ENCODE measurements at places on chromosomes 5 and 9. TPM values are rescaled to one million over a fixed set of nuclear protein-coding genes. Genes with fewer than 3 reads are reported as not detected.
A peak's percentile ranks its signal among the peaks of the same experiment; 100 is the strongest.

FNBP1 gene
- 191 TPM for total RNA-seq

CDH6 gene
- not detected for total RNA-seq

- H3K36me3 ChIP-seq, result no peaks in the 10 kb centered on the region
- no peak overlapping the region for H3K27ac ChIP-seq
- peak; percentile 32 for DNase-seq
- peaks cover 9% of the 10 kb centered on the region for H3K4me1 ChIP-seq
- peak overlapping the region; percentile 86 for H3K4me3 ChIP-seq
These were observed 160.0 kb downstream of the RMI1 start for GRCh38 chr9:84140535-84141101.

DNA sequence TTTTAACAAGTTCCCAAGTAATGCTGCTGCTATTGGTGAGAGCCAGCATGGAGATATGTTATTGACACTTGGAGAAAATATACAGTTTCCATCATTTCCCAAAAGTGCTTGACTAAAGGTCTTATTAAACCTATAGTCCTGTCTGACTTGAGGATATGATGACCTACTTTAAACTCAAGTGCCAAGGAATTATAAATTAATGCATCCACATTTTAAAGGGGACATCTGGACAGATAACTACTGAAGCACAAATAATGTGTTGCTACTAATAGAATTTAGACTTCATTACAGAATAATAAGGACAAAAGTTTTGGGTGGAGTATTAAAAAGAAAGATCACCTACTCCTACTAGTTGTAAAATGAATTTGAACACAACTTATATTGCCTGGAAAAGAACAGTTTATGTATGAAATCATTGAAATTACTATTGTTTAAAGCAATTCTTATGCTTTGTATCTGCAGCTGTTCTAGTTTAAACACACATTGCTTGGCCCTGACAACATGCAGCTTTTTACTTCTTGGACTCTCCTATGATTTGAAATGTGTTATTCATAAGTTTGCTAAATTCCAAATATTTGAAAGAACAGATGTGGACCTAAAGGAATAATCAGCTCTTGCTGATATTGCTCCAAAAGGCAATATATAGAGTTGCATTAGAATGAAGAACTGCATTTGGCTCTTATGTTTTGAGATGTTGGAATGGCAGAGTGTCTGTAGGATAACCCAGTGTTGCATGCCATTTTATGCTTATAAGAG, 73.4 kb downstream of the SGCD start:
- no peaks in the 10 kb centered on the region for H3K36me3 ChIP-seq
- H3K4me1 ChIP-seq, result no peaks in the 10 kb centered on the region
- peaks cover 2% of the 10 kb centered on the region for H3K27me3 ChIP-seq
- no peak overlapping the region for H3K4me3 ChIP-seq
- DNase-seq, result no peak

GRCh38 chr9:33041432-33042188, 16.5 kb downstream of the DNAJA1 start:
- no peak for DNase-seq
- peaks cover 20% of the 10 kb centered on the region for H3K36me3 ChIP-seq
- H3K27me3 ChIP-seq, result no peaks in the 10 kb centered on the region

DNA sequence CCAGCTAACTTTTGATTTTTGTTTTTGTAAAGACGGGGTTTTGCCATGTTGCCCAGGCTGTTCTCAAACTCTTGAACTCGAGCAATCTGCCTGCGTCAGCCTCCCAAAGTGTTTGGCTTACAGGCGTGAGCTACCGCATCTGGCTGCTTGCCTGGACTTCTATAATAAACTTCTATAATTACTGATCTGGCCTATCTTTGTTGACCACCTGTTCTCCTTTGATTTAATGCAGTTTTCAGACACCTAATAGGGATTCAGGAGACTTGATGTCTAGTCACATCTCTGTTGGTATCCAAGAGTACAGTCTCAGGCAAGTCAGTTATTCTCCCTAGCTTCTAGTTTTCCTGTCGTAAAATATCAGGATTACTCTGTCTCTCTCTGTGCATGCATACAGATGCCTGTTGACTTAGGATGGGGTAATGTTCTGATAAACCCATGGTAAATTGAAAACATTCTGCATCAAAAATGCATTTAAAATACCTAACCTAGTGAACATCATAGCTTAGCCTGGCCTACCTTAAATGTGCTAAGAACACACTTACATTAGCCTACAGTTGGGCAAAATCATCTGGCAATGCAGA, 51.5 kb upstream of the NR3C1 start:
- no peak overlapping the region for H3K27ac ChIP-seq
- no peaks in the 10 kb centered on the region for H3K36me3 ChIP-seq
- no peaks in the 10 kb centered on the region for H3K27me3 ChIP-seq
- no peak overlapping the region for H3K4me3 ChIP-seq
- H3K4me1 ChIP-seq, result no peaks in the 10 kb centered on the region
- no peak for DNase-seq

DNA sequence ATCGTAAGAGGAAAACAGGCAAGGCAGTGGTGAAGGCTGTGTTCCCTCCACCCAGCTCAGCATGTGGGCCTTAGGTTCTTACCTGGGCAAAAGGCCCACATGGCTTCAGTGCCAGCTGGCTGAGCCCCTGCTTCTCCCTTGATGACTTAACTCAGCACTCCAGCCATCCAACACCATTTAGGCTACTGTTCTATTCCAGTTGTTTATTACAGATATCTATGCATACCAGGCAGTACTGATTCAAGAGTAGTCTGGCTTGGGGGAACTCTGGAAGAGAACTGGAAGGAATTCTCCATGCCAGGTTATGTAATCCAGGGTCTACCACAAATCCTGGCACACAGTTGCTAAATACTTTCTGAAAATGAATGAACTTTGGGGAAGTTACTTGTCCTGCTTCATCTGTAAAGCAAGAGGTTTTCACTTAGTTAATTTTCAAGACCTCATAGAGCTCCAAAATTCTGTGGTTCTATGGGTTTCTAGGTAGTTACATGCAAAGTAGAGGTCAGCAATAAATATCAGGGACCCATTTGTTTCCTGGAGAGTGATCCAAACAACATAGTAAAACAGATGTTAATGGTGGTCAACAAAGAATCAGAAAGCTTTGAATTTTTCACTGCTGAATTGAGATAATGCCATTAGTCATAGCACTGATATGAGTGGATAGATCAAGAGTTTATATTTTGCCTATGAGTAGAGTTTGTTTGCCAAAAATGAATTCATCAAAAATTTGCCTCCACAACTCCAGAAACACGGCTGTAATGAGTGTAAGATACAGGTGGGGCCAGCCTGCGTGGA, 88.2 kb upstream of the OSMR start:
- DNase-seq, result no peak
- no peaks in the 10 kb centered on the region for H3K4me1 ChIP-seq
- H3K4me3 ChIP-seq, result no peak overlapping the region
- H3K36me3 ChIP-seq, result no peaks in the 10 kb centered on the region
- no peak overlapping the region for H3K27ac ChIP-seq
